ENCODE measurements at places on chromosomes 6 and 20.

DNA sequence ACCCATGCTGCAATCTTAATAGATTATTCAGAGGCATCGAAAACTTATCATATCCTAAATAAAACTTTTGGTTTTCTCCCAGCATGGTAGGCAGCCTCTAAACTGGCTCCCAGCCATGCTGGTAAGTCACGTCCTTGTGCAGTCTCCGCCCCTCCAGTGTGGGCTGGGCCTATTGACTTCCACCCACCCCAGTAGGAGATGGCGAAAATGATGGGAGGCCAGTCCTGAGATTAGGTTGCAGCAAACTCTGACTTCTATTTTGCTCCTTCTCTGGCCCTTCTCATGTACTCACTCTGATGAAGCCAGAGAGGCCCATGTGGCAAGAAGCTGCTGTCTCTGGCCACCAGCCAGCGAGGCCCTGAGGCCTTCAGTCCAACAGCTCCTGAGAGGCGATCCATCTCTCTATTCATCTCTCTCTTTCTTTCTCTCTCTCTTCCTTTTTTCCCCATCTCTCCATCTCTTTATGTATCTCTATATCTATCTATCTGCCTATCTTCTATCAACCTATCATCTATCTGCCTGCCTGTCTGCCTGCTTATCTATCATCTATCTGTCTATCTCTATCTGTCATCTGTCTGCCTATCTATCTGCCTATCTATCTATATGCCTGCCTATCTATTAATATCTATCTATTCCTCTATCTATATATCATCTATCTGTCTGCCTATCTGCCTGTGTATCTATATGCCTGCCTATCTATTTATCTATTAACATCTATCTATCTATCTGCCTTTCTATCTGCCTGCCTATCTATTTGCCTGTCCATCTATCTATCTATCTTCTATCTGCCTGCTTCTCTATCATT, 52.7 kb upstream of the STX16 start:
- peak; percentile 48 for DNase-seq

- DNase-seq: no peak
Observed at GRCh38 chr6:137095651-137096238, 51.0 kb upstream of the IL20RA start.

GRCh38 chr20:48766961-48767960, 60.5 kb downstream of the PREX1 start:
- no peak for DNase-seq

- no peak for DNase-seq
Observed at GRCh38 chr6:101001607-101002006, 120.5 kb upstream of the ASCC3 start.

- no peak for DNase-seq
Observed at GRCh38 chr6:27281105-27281539, 31.0 kb downstream of the POM121L2 start.

DNA sequence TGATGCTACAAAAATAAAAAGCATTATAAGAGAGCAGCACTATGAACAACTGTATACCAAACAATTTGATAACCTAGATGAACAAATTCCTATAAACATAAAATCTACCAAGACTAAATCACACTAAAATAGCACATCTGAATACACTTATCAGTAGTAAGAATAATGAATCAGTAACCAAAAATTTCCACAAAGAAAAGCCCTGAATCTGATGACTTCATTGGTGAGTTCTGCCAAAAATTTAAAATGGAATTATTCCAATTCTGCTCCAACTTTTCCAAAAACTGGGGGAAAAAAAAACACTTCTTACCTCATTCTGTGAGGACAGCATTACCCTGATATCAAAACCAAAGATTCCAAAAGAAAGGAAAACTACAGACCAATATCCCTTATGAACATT, 206.2 kb downstream of the WDR27 start:
- DNase-seq: peak; percentile 49

- DNase-seq: no peak
Observed at GRCh38 chr20:16692442-16692841, 37.4 kb upstream of the SNRPB2 start.

DNA sequence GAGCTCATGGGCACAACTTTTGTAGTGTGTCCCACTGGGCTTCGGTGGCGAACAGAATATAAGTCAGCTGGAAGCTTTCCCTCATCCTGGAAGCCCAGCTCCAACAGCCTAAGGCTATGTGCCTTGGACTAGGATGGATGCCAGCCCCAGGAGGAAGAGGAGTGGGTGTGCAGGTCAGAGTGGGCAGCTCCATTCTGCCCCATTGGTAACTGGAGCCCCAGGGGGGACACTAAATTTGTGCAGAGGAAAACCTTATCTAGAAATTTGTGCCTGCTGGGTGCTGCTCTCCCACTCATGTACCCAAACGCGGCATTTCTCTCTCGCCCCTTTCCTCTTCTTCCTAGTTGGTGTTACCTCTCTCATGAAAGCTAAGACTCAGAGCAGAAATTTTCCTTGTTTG, 253.9 kb upstream of the MAN1A1 start:
- DNase-seq: no peak

DNA sequence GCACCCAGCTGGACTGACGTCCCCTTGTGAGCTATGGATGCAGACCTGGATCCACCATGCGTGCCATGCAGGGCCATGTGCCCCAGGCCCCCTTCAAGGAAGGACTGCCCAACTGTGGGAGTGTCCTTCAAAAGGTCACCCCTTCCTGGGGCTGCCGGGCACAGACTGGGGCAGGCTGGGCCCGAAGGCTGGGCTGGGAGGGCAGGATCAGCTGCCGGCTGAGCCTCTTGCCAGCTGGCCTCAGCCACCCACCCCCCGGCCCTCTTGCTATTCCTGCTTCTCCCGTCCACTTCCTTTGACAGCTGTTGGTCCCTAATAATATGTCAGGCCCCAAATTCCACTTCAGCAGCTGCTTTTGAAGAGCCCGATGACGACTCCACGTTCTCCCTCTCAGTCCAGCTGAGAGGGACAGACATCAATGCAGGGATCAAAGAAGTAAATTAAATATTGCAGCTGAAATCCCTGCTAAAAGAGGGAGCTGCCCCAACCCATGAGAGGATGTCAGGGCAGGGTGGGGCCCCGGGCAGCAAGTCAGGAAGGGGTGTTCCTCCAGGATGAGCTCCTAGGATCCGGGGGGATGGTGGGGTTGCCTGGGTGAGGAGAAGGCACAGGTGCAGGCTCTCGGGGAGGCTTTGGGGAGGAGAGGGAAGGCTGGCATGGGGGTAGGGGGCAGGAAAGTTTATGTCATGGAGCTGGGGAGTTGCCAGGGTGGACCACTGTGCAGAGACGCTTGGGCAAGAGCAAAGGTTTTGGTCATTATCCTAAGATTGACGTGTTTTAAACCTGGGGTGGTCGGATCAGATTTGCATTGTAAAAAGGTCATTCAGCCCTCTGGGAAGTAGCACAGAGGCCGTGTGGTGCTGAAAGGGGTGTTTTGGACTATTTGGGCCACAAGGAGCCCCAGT, 185.0 kb downstream of the ANKRD60 start:
- no peak for DNase-seq

GRCh38 chr6:160950507-160950906, 41.1 kb upstream of the MAP3K4 start:
- no peak for DNase-seq

DNA sequence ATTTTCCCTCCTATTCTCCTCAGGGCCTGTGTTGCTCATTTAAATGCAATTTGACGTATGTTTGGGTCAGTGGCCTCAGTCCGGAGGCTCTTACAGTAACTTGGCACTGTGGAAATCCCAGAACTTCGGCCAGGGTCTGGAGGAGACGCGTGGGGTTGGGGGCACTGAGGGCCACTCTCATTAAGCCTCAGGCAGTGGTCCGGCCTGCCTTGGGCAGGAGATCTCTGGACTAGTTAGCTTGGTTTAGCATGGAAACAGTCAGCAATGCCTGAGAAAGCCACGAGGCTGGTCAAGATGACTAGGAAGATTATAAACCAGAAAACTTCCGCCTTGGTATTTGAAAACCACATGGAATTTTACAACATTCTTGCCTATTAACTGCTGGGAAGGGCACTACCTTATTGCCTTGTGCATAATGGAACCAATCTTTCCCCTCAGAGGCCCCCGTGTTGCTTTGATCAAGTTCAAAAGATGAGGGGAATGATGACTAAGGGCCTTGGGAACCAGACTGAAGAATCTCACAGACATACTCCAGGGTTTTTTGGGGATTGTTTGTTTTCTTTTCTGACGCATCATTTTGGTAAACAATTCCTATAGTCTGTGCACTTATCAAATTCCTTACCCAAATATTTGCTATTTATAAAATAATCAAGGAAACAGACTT, 206.0 kb upstream of the PREP start:
- DNase-seq: peak; percentile 93

- DNase-seq: no peak
Observed at GRCh38 chr6:146456886-146457285, 86.7 kb upstream of the RAB32 start.

- DNase-seq: no peak
Observed at GRCh38 chr6:164135511-164136132, 721.1 kb downstream of the QKI start.

GRCh38 chr6:72288592-72288991, 333.3 kb upstream of the KCNQ5 start:
- no peak for DNase-seq

GRCh38 chr6:98514796-98515195, 319.6 kb upstream of the POU3F2 start:
- no peak for DNase-seq

DNA sequence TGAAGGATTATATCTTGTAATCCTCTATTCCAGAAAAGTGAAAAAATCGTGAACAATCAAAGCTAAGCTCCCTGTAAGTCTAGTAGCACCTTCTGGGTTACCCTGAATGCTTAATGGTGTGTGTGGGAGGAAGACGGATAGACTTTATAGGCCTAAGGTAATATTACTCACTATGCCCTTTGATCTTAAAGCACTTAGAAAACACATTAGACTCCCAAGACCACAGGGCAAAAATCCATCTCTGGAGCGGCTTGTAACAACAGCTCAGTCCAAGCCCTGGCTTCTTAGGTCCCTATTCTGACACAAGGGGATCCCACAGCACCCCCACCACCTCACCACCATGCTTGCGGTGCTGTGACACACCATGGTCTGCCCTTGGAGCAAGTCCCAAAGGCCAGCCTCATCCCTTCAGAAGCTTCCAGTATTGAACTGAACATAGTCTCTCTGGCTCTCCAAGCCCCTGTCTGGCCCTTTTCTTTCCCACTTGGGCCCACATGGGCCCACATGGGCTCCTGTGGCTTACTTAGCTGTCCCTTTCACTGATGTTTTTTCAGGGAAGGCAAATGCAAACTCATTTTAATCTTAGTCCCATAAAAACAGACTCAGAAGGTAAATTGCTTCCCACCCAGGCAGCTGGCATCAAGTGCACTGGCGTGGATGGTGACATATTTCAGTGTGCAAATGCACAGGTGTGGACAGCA, 28.3 kb downstream of the C6orf132 start:
- DNase-seq: no peak

DNA sequence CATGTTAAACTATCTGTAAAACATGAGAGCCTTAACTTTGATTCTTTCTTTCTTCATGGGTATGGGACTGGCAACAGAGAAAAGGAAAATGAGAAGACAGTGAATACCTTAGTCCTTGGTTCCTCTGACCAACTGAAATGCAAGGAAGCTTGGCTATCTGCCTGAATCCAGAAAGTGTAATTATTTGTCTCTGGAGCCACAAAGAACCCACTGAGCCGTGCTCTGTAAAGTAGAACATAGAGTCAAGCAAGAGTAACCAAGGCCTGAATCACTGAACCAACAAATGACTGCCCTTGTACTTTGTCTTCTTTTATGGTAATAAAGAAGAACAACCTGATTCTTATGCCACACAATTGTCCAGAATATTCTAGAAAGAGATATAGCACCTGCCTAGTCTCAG, 27.6 kb downstream of the PKHD1 start:
- no peak for DNase-seq

Measured in muscle of back (tissue), 13 donors.